ENCODE measurements at places on chromosomes 1 and 21.
A peak's percentile ranks its signal among the peaks of the same experiment; 100 is the strongest.

- no peak for DNase-seq
These were observed at the start of gene RGS8 for GRCh38 chr1:182684116-182684828. Gene RGS8, minus strand, starts transcription at chr1:182684587. Its CDS starts 14,938 bp downstream, at chr1:182669649.

DNA sequence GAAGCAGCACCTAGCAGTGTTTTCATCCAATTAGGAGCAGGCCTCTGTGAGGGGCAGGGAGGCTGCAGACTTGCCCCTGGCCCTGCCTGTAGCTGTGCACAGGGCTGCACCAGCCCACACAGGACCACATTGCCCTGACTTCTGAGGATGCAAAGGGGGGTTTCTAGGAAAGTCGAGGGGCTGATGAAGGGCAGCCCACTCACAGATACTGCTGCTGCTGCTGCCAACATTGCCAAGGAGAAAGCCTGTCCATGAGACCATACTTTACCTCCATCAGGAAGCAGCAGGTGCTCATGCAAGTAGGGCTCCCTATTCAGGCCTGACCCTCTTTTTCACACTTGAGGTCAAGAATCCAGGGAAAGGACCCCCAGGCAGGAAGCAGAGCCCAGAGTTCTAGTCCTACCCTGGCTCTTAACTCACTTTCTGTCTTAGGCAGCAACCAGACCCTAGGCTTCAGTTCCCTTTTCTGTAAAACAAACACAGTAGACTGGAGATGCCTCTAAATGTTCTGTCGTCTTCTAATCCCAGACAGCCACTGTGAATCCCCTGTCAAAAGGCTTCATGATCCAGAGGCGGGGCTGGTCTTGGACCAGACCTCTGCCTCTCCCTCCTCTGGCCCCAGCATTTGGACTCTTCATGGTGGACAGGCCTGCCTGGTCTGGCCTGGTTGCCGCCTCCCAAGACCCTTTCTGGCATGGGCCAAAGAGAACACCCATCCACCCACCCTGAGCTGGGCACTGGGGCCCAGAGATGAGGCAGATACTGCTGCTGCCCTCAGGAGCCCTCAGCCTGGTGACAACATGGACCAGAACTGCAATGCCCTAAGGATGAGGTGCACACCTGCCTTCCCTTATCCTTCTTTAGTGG is 120.2 kb downstream of the GLIS1 start:
- peak; percentile 1 for DNase-seq

DNA sequence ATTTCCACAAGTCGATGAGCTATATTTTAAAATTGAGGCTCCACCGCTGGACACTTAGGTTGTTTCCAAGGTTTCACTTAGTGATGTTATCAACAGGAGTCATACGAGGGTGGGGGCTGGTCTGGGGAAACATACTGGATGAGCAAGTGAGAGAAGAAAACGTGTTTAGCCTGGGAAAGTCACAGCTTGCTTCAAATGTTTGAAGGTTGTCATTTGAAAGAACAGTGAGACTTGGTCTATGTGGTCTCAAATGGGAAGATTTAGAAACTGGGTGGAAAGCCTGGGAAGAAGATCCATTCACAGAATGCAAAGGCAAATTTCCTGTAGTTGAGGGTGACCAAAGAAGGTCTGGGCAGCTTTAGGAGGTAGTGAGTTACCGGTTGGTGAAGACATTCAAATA is 9.9 kb upstream of the DYRK1A start:
- DNase-seq, result no peak

- no peak for DNase-seq
These were observed 34.0 kb downstream of the OPRD1 start for GRCh38 chr1:28845786-28846543.

DNA sequence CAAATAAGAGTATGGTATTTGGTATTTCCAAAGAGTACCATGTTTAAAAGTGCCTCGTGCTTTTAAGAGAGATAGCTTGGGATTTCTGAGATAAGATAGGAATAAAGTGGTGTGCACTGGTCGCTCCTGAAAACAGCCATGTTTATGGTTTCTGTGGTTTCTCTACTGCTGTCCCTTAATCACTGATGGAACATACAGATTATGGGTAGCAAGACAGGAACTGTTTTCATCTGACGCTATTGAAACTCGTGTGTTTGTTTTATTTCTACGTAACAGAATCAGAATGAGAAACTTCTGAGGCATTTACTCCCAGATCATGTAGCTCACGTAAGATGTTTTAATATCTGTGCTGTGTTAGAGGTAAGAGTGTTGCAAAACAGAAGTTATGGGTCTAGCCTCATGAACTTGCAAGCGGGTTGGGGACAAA is 126.0 kb downstream of the KIAA0319L start:
- DNase-seq, result no peak

- DNase-seq, result no peak
These were observed 373.1 kb upstream of the CXADR start for GRCh38 chr21:17139696-17140095.

DNA sequence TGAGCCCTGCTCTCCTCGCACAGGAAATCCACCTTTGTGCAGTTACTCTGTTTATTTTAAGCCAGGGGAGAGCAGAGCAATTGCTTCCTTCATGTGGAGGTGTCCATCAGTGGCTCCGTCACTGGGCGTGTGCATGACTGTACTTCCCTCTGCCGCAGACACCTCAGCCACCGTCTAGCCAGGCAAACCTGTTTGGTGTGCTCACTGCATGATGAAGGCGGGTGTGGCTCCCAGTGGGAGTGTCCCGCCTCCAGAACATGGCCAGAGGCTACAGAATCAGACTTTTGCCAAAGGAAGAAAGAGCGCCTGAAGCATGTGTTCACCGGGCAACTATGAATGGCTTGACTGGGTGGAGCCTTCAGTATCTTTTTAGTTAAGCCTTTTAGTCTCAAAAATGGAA is 26.1 kb upstream of the LAMC2 start:
- DNase-seq, result no peak

GRCh38 chr21:45427331-45428271 is 22.6 kb downstream of the COL18A1 start:
- DNase-seq, result no peak
